ENCODE measurements at places on chromosomes 5 and 9.

GRCh38 chr5:132406144-132406783, 36.8 kb downstream of the SLC22A5 start:
- no peak for DNase-seq

DNA sequence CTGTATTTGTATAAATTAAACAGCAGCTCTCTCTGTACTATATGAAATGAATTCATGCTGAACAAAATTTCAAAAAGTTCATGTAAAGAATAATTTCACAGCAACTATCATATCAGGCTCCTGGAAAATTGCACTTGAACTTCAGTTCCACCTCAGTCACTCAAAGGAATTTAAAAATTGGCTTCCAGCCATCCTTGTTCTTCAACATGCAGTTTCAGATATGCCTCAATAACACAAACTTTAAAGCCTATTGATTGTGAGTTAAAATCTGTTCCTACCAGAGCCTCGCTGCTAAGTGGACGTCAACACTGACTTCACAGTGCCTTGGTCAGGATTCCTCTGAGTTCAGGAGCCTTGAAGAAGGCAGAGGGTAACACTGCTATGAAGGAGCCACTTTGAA, 418.7 kb upstream of the WWC1 start:
- DNase-seq = no peak

DNA sequence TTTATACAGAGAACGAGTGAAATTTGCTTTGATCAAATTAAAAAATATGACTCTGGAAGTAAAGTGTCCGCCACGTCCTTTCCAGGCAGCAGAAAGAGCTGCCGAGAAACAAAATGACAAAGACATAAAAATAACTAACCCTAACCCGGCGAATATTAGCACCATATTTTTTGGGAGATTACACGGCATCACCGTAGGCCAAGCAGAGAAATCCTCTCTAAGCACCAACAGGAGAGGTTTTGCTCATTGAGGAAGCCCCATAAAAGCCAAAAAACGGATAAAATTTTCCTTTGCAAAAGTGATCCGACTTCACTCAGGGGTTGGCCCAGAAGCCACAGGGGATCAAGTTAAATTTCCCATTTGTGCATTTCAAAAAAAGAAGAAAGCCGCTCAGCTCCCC, 70.9 kb downstream of the PCDH1 start:
- no peak for DNase-seq

GRCh38 chr9:124458441-124458840, 8.2 kb downstream of the ADGRD2 start:
- DNase-seq = no peak

GRCh38 chr5:5765066-5765850, 342.8 kb downstream of the ICE1 start:
- no peak for DNase-seq

- no peak for DNase-seq
These were observed 547.0 kb downstream of the PDE4D start for GRCh38 chr5:59346514-59346913.

DNA sequence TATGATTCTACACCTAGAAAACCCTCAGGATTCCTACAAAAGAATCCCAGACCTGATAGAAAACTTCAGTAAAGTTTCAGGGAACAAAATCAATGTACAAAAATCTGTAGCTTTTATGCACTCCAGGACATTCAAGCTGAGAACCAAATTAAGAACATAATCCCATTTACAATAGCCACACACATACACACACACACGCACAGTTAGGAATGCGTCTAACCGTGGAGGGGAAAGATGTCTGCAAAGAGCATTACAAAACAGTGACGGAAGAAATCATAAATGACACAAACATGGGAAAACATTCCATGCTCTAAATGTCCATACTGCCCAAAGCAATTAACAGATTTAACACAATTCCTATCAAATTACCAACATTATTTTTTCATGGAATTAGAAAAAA, 51.4 kb upstream of the CAST start:
- DNase-seq = no peak

GRCh38 chr5:75048457-75048953, 3.9 kb downstream of the GCNT4 start:
- no peak for DNase-seq

DNA sequence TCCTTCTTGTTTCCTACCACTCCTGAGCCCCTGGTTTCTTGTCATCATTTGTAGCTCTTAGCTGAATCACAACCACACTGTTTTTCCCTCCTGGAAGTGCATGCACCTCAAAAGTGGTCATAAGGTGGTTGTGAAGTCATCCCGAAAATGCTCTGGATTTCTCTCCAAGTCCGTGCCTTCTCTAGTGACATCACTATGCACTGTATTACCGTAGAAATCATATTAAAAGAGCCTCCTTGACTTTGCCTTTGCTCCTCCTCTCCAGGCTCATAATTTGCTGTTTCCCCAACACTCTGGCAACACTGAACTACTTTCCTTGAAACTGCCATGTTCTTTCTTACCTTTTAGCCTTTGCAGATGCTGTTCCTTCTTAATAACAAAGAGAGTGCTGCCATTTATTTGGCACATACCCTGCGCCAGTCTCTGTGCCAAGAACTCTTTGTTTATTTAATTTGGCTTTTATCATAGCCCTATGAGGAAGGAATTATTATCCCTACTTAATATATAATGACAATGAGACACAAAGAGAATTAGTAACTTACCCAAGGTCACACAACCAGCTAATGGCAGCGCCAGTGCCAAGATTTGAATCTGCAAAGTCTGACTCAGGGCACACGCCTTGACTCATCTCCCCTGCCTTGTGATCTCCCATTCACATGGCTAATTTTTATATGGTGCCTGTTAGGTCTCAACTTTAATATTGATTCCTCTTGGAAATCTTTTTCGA, 115.4 kb downstream of the KIF4B start:
- DNase-seq = no peak

GRCh38 chr9:113817171-113817570, 58.9 kb upstream of the ZNF618 start:
- DNase-seq = no peak

- peak; percentile 62 for DNase-seq
These were observed 130.3 kb downstream of the CDC42SE2 start for GRCh38 chr5:131394128-131394527.

DNA sequence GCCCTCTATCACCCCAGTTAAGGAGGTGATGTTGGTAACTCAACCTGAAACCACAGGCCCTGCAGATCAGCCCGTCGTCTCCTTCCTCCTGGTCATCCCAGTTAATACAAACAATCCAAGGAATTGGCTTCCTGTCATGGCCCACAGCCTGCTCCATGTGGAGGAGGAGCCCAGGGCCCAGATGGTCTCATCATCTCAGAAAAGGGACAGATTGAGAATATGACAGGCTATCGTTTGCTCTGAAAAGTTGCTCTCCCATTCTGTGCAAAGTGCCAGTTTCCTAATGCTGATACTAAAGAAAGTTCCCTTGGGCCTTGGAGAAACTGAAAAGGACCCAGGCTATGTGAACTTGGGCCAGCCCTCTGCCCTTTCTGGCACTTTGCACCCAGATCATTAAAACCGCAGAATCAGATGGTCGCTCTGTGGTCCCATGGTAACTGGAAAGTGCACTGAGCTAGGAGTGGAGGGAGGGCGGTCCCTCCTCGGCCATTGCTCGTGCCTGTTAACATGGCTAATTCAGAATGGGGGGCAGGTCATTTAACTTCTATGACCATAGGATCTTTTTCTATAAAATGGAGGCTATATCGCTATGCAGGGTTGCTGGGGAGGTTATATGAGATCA, 675 bp upstream of the SPAAR start:
- no peak for DNase-seq

GRCh38 chr9:14779566-14780022, 57.1 kb upstream of the CER1 start:
- no peak for DNase-seq

- no peak for DNase-seq
These were observed 199.6 kb upstream of the RGMB start for GRCh38 chr5:98573834-98574320.

- no peak for DNase-seq
These were observed 203.7 kb downstream of the GLIS3 start for GRCh38 chr9:4096121-4096520.

- DNase-seq = peak; percentile 21
These were observed 423.7 kb upstream of the ST8SIA4 start for GRCh38 chr5:101326766-101327165.

DNA sequence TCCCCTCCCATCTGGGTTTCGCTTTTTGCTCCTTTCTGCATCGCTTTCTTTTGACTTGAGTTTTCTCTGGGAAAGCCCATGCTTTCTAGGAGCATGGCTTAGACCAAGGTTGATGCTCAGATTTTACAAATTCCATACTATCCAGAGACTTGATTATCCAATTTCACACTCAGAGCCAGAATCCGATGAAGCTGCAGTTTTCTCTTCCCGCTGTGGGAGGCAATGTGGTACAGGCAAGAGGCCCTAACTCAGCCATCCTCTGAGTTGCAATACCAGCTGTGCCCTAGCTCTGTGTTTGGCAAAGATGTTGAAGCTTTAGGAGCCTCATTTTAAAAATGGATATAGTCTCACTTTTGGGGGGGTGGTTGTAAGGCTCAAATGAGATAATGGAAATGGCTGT, 85.1 kb downstream of the BRINP1 start:
- DNase-seq = peak; percentile 70

DNA sequence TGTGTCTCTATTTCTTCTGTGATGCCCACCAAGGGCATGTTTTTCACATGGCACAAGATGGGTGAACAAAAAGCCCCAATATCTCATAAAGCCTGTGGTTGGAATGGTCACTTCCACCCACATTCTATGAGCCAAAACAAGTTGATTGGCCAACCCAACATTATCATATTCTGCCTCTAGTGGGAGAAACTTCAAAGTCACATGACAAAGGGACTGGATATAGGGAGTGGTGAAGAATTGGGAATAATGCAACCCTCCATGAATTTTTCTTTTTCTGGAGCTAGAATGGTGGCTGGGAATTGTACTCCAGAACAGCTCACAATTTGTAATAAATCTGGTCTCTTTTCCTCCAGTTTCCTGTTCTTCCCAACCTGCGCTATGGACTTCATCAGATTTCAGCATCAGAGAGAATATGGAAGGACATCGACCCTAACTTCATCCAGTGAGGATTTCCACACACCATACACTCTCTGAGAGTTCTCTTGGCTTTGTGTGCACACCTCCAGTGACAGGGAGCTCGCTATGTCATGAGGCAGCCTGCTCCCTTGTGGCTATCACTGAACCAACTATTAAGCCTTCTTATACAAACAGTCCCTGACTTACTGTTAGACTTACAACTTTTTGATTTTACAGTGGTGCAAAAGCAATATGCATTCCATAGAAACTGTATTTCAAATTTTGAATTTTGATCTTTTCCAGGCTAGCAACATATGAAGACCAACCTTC, 12.0 kb upstream of the B4GALT1 start:
- DNase-seq = no peak

DNA sequence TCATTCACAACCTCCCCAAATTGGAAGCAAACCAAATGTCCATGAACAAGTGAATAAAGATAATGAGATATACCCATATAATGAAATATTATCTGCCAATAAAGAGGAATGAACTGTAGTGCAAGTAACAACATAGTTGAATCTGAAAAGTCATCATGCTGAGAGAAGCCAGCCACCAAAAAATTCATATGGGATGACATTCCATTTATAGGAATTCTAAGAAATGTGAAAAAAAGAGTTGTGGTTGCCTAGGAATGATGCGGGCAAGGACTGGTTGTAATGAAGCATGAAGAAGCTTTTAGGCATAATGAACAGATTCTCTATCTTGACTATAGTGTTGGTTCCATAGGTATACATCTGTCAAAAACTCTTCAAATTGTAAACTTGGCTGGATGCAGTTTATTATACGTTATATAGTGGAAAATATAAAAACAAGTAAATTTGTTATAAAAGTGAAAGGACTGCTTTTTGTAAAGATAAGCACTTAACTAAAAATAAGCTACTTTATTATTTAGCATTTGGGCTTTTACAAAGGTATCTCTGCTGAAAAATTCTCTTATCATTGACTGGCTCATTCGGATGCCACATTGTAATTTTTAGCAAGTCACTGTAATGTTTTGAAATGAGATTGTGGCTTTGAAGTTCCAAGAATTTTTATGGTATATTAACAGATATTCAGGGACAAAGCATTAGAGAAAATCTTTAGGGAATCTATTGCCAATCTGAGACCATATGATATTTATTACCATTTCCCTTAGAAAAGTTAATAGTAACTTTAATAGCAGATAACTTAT, 21.2 kb upstream of the TTC23L start:
- DNase-seq = no peak

- DNase-seq = peak; percentile 33
These were observed 7.1 kb downstream of the PHYHD1 start for GRCh38 chr9:128927731-128928411.

DNA sequence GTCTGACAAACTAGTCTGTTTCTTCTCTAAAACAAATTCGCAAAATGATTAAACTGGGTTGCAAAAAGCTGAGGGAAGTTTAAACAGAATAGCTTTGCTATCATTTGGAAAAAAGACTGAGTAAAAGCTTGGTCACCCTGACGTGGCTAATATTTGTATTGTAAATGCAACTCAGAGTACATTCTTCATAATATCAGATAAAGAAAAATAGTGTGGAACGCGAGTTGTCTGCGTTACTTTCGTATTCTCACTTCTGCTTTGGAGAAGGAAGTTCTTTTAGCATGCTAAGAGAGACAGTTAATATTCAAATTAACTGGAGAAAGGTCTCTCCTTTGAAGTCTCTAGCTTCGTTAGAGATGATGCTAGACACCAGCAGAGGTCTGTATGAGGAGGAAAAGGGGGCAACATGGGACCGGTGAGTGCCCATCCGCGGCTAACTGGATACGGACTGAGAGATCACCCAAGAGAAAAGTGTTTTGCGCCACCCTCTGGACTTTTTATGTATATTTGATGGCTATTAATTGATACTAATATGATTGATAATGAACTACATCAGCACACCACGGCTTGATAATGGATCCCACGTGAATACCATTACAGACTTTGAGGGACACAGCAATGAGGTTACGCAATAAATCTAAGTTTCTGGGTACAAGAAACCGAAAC, 2.9 kb upstream of the CNTRL start:
- peak; percentile 65 for DNase-seq

- DNase-seq = no peak
These were observed 98.5 kb downstream of the GPR21 start for GRCh38 chr9:123131993-123132392.

- DNase-seq = no peak
These were observed 247.3 kb downstream of the MAN2A1 start for GRCh38 chr5:109936996-109937395.

- DNase-seq = no peak
These were observed 1.1 kb upstream of the DYNC2I2 start for GRCh38 chr9:128657796-128658195.

- no peak for DNase-seq
These were observed 1.4 kb downstream of the SNX18 start for GRCh38 chr5:54518818-54519508.

Measured in fibroblast of lung (primary cell).